ENCODE measurements at places on chromosomes 3 and 15. TPM values are rescaled to one million over a fixed set of nuclear protein-coding genes. Genes with fewer than 3 reads are reported as not detected.

- no peak for DNase-seq
Measured at GRCh38 chr15:92997821-92998220, 91.2 kb downstream of the RGMA start.

GRCh38 chr3:30597769-30598134 lies 8.6 kb upstream of the TGFBR2 start:
- no peak for DNase-seq

DNA sequence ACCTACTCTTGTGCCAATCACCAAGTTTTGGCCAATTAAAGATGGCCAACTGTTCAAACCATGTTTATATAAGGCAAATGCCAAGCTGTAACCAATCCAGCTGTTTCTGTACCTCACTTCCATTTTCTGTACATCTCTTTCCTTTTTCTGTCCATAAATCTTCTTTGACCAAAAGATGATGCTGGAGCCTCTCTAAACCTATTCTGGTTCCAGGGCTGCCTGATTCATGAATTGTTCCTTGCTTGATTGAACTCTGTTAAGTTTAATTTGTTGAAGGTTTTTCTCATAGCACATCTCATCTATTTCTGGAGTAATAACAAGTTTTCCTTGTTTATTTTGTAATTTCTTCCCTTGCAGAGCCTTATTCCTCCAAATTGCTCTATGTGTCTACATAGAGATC lies 115.3 kb upstream of the SMAD3 start:
- no peak for DNase-seq

- DNase-seq = peak; percentile 88
Measured at GRCh38 chr3:128353991-128354687, 112.6 kb downstream of the DNAJB8 start.

DNA sequence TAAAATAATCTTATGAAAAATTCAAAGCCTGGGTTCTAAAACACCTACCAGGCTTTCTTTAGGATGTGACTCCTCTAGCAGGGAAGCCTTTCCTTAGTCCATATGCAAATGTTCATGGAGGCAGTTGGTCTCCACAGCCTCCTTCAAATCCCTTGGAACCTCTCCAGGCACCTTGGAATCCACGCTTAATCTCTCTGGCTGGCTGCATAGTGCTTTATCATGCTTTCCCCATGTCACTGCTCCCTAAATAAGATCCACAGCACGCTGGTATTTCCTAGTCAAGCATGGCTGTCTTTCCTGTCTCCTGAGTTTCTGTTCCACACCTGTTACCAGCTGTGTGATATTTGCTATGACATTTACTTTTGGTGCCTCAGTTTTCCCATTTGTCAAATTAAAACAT lies 71.3 kb downstream of the CLSTN2 start:
- no peak for DNase-seq

GRCh38 chr3:173993299-173993698 lies 595.8 kb downstream of the NLGN1 start:
- peak; percentile 42 for DNase-seq

DNA sequence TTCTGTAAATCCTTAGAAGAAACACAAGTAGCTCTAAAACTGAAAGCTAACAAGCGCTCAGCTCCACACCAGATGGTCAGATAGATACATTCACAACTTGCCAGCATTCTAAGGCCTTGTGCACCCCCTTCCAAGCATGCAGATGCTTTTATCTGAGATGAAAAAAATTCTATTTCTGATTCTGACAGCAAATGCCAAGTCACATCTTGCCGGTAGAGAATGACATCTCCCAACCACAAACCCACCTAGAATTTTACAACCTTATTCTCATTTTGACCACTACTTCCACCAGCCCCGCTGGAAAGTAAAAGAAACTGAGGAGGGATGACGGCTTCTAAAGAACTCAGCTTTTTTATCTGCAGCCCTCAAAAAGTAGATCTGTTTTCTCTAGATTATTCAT lies 57.7 kb downstream of the SUMF1 start:
- no peak for DNase-seq

EHHADH gene
- total RNA-seq = 2.9 TPM

DNA sequence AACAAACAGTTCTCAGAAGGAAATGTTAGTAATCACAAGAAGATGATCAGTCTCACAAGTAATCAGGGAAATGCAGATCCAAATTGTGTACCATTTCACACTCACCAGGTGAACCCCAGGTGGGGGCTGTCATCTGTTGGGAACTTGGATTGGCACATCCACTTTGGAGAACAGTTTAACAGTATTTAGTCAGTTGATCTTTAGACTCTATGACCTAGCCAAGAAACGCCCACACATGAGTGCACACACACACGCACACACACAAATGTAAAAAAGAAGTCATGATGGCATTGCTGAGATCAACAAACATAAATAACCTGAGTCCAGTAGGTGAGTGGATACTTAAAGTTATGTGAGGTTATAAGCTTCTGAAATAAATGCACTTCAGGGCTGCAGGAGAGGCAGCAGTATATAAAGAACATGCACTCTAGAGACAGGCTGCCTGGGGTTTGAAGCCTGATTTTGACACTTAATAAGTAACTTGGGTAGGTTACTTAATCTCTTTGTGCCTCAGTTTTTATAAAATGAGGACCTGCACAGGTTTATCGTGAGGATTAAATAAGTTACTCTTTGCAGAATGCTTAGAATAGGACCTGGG lies 17.7 kb downstream of the ACVR2B start:
- no peak for DNase-seq

GRCh38 chr15:27889258-27889657 lies 209.9 kb downstream of the OCA2 start:
- DNase-seq = no peak

ACTC1 gene
- total RNA-seq = under 0.01 TPM

RETNLB gene
- total RNA-seq = not detected

- no peak for DNase-seq
Measured at GRCh38 chr15:67380921-67381320, 126.3 kb downstream of the IQCH start.

GRCh38 chr15:91271565-91272153 lies 171.6 kb downstream of the SV2B start:
- peak; percentile 72 for DNase-seq

DNA sequence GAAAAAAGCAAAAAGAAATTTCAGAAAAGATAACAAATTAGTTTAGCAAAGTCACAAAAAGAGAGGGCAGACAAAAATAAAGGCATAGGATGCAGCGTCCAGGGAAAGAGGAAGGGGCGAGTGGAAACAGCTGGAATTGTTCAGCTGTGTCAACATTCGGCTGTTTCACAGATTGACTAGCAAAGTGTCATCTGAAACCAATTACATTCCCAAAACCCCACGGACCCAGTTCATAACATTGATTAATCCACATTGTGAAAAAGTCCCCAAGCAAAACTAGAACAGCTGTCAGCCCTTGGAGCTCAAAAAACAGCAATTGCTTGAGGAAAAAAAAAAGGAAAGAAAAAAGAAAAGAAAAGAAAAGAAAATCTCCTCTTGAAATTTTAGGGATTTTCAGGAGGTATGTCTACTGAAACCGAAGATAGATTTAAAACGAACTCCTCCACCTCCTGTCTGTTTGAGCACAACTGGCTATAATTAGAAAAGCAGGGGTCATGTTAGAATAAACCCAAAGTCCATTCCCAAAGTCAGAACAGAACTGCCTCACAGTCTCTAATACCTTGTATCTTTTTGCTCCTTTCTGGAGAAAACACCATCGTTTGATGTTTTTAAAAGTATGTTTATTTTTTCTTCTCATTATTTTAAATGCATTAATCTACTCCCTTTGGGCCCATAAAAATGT lies 159.6 kb downstream of the RORA start:
- DNase-seq = no peak

FEZF2 gene
- not detected for total RNA-seq

GRCh38 chr15:68080334-68080733 lies 26.2 kb downstream of the PIAS1 start:
- no peak for DNase-seq

DNA sequence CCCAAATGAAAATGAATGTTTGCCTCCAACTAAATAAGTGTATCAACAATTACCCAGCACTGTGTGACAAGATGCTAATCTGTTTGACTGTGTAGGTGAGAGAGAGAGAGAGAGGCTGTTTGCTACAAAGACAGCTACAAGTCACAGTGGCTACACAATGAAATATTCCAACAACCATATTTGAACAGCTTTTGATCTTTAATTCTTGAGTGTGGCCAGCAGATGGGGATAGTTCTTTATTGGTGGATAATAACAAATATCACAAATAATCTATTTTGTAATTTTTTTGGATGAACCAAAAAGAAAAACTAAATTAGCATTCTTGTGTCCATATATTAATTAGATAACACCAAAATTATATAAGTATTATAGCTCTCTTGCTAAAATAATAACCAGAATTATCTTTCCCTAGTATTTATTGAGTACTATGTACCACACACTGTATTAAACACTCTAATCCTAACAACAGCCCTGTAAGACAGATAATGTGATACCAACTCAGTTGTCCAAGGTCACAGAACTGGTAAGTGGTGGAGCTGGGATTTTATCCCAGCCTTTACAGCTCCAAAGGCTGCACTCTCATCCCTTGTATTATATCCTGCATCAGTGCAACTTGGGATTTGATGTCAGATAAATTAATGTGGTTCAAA lies 61.9 kb upstream of the C3orf80 start:
- DNase-seq = peak; percentile 56

CCR2 gene
- not detected for total RNA-seq

IL5RA gene
- total RNA-seq = not detected

ZNF774 gene
- total RNA-seq = 1.7 TPM

ITPKA gene
- 1.6 TPM for total RNA-seq

- no peak for DNase-seq
Measured at GRCh38 chr3:174268061-174268460, 591.1 kb upstream of the NAALADL2 start.

CLDN1 gene
- 14.2 TPM for total RNA-seq

DNA sequence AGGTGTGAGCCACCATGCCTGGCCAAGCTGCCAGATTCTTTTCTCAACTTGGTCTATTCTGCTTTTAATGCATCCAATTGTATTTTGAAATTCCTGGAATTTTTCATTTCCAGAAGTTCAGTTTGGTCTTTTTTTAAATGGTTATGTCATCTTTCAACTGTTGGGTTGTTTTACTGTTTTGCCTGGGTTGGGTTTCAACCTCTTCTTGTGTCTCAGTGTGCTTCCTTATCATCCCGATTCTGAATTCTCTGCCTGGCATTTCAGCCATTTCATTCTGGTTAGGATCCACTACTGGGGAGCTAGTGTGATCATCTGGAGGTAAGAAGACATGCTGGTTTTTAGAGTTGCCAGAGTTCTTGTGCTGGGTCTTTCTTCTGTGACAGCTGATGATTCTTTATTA lies 61.5 kb downstream of the LRRC49 start:
- DNase-seq = no peak
